ENCODE measurements at places on chromosomes 1 and 21.

DNA sequence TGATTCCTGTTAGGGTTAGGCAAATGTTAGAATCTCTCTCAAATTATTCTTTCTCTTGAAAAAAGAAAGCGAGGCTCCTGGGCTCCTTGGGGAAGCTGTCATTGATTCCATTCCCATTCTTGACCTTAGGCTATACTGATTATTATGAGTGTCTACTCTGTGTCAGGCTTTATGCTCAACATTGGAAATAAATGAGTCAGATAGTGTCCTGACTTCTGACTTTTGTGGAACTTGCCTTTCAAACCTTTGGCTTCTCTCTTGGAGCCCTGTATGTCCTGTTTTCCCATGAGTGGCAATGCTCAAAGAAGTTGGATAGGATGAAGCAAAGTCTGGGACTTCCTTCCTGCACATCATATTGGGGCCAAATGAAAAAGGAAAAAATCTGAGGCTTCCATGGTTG lies 11.6 kb downstream of the AGO1 start:
- no peak for DNase-seq

GRCh38 chr1:117061986-117062415 lies 1.9 kb downstream of the TTF2 start:
- DNase-seq: peak; percentile 80

- DNase-seq: no peak
Measured at GRCh38 chr1:154951901-154952657, 3.8 kb downstream of the PBXIP1 start.

DNA sequence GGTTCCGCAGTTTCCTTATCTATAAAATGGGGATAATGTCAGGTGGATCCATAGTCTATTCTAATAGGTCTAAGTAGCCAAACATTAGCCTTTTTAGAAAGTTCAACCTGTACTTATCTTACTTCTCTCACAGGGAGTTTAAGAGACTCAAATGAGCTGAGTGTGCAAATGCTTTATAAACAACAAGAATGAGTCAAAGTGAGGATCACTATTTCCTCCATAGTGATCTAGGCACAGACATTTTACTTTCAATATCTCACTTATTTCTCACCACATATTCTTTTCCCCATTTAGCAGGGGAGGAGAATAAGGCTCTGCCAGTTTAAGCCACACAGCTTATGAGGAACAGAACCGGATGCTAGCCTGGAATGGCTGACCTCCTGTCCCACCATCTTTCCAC lies 92.1 kb upstream of the LMO4 start:
- DNase-seq: no peak

DNA sequence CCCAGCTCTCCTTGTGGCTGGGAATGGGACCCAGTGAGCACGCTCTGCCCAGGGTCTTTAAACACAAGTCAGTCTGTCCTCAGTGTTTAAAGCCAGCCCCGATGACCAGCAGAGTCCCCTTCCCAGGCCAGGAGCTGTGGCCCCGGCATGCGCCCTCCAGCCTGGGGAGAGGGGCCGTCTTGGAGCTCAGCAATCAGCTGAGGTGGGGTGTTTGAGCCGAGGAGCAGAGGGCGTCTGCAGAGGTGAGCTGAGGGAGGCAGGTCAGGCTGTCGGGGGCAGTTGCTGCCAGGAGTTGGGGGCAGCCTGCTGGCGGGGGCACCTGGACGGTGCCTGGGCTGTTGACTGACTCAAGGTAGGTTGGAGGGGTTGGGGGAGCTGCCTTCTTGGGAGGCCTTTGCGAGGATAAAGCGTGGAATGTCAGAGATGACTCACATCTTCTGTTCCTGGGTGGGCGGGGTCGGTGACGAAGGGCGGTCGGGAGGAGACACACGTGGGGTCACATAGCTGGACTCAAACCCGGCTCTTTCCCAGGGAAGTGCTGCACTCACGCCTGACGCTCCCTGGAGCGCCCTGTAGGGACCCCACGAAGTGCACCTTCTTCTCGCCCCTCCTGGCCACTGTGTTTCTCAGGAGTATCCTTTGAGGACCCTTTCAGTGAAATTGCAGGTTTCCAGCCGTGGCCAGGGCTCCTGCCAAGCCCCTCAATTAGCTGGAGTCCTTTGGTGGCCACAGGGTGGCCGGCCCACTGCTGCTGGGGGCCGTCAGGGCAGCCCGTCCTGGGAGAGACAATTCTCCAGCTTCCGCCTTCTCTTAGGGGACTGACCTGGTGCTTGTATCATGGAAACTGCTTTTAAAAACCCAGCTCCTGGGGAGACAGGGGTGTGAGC lies 86.2 kb downstream of the SIK1 start:
- peak; percentile 94 for DNase-seq

GRCh38 chr1:27341525-27342252 lies at the start of gene SYTL1:
SYTL1 (plus strand) TSS chr1:27342022; CDS start chr1:27345335, 3,313 bp downstream.
- DNase-seq: peak; percentile 49

- peak; percentile 5 for DNase-seq
Measured at GRCh38 chr1:186476264-186477040, 15.5 kb upstream of the PDC start.

DNA sequence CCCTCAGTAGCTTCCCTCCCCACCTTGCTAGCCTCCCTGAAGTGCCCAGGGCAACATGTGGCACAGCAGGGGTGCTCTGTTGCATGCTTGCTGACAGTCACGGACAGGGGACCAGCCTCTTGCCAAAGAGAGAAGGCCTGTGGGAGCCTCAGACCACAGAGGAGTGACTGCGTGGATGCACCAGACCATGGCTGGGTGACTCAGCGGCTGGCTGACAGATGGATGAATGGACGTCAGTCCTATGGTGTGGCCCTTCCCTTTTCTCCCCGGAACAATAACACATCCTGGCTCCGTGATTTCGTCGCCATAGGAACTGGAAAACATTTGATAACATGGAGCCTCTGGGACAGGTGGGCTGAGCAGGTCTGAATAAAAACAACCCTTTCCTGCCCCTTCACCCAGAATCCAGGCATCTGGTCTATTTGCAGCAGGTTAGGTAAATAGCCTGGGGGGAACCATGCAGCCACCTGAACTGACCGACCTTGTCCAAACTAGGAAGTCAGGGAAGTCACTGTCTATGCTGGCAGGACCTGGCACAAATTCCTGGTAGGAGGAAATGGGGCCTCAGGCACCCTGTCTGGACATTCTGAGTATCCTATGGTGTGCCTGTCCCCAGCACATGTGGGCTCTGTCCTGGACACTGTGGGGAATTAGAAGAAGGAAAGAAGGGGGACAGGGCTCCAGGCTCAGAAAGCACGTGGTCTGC lies 53.3 kb downstream of the NENF start:
- DNase-seq: peak; percentile 98

DNA sequence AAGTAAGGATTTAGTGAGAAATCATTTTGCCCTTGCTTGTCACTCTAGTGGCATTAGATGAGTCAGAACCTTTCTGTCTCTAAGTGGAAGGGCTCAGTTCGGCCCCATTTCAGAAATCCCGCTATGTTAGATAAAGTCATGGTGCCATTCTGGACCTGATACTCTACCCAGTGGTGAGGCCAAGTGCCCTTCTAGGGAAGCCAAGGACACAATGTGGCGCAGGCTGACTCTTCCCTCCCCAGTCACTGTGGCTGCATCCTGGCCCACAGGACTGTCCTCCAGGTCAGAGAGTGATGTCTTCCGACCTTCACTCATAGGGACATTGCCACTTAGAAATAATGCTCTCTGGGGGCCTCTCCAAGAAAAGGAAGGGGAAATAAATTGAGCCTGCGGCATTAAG lies 48.3 kb upstream of the MTR start:
- no peak for DNase-seq

DNA sequence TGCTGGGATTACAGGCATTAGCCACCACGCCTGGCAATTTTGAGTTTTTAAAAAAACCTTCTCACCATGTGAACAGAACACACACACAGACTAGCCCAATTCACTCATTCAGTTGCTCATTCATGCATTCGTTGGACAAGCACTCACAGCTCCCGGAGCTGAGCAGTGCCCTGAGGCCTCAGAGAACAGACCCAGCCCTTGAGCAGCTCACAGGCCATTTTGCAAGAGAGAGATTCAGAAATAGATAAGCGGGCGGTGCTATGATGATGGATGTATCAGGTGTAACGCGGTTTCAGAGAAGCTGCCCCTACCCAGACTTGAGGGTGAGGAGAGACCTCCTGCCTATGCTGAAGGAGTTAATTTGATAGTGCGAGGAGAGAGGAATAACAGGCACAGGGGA lies 18.6 kb downstream of the PTAFR start:
- DNase-seq: no peak

- no peak for DNase-seq
Measured at GRCh38 chr21:26167593-26167992, 3.0 kb downstream of the APP start.

DNA sequence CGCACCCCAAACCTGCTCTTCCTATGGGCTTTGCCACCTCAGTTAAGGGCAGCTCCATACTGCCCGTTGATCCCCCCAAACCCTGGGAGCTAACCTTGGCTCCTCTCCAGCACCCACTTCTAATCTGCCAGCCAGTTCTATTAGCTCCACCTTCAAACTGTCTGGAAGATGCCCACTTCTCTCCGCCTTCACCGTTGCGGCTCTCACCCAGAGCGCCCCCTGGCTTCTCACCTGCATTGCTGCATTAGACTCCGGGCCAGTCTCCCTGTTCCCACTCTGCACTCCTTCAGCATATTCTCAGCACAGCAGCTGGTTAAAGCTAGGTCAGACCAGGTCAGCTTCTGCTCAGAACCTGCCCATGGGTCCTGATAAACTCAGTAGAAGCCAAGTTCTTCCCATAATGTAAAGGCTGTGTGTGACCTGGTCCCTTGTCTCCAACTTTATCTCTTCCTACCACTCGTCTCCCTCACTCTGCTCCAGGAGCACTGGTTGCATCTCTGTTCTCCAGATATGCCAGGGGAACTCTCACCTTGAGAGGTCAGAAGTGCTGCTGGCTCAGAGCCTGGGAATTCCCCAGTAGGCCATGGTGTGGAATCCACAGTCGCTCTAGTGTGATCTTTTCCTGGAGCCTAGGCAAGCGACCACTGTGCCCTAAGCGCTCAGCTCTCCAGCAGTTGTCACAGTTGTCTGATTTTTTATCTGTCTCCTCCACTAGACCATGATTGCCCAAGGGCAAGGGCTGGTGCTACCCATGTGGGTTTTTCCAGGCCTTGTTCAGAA lies 150.3 kb downstream of the HMGB4 start:
- no peak for DNase-seq

DNA sequence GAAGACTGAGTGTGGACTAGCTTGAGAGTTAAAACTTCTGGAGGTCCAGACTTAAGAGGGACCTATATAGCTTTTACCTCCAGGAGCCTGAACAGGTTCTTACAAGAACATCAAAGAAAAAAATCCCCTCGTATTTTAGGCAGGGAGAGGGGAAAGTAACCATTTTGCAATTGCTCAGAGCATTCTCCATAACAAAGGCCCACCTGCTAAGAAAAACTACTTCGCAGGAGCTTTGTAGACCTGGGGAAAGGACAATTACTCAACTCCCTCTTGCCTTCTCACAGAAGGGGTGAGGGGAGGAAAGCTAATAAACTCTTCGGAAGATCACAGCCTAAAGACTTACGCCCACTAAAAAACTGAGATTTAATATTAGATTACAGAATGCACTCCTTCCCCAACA lies 86.3 kb downstream of the RERE start:
- DNase-seq: no peak

DNA sequence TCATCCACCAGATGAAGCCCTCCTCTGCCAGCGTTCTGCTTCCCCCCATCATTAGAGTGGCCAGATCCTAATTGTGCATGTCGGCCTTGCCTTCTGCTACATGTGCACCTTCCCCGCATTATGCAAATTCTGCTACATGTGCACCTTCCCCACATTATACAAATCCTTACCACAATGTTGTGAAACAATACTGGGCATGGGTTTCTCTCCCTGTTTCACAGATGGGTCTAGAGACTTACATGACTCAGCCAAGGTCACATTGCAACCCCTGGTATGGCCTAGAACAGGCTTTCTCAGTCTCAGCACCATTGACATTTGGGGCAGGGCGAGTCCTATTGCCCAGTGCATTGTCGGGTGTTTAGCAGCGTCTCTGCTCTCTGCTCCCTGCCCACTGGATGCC lies 1.0 kb upstream of the CELA2A start:
- no peak for DNase-seq

DNA sequence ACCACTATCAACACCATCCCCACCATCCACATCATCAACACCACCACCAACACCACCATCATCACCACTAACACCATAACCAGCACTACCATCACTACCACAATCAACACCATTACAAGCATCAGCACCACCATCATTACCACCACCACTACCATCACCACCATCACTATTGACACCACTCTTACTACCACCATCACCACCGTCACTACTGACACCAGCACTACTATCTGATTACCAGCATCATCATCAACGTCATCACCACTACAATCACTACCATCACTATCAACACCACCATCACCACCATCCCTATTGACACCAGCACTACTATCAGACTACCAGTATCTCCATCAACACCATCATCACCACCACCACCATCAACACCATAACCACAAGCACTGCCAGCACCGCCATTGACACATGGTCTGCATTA lies 106.1 kb upstream of the RUNX3 start:
- no peak for DNase-seq

DNA sequence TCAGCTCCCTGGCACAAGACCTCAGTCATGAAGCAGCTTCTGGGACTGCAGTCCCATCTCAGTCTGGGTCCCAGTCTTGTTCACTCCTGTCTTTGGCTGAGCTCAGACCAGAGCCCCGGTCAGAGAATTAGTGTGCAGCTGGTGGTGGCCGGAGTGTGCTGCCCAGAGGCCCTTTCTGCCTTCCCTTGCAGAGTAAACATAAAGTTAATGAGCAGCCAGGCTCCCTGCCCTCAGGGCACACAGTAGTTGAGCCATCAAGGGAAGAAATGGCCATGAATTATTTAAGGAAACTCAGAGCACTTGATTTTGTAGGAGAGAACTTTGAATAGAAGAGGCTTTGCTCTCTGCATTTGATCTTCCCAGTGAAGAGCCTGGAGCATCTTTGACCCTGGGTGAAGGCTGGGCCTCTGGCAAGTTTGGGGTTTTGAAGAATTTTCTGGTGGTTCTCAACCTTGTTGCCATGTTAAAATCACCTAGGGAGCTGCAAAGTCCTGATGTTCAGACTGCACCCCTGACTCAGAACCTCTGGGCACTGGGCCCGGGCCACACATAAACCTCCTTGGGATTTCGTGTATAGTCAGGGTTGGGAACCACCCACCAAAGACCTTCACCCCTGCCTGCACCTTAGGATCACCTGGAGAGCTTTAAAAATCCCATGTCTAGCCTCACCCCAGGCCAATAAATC lies 26.4 kb upstream of the SELENON start:
- no peak for DNase-seq

- peak; percentile 41 for DNase-seq
Measured at GRCh38 chr21:45361033-45361997, 43.6 kb upstream of the COL18A1 start.

DNA sequence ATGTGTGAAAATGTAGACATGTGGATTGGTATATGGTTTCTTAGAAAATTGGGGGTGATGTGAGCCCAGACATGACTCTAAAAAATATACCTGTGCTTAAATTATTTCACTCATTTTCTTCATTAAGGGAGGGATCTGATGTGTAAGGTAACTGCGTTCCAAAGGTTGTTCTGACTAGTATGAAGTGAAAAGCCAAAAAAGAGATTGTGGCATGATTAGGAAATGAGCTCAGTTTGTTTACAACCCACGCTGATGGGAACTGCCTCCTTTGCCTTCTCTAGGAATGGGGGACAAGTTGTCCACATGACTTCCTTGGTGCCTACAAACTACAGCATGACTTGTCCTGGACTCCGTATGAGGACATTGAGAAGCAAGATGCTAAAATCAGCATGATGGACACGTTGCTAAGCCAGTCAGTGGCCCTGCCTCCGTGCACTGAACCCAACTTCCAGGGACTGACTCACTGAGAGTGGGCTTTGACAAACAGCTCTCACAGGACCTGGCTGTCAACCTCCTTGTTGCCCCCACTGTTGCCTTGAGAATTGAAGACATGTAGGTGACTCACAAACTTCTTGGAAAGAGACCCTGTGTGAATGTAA lies 8.0 kb downstream of the C1orf50 start:
- no peak for DNase-seq

- no peak for DNase-seq
Measured at GRCh38 chr1:19191811-19192210, 18.3 kb downstream of the UBR4 start.

All from A172 (cell line).